ENCODE measurements at places on chromosomes 4 and X.

DNA sequence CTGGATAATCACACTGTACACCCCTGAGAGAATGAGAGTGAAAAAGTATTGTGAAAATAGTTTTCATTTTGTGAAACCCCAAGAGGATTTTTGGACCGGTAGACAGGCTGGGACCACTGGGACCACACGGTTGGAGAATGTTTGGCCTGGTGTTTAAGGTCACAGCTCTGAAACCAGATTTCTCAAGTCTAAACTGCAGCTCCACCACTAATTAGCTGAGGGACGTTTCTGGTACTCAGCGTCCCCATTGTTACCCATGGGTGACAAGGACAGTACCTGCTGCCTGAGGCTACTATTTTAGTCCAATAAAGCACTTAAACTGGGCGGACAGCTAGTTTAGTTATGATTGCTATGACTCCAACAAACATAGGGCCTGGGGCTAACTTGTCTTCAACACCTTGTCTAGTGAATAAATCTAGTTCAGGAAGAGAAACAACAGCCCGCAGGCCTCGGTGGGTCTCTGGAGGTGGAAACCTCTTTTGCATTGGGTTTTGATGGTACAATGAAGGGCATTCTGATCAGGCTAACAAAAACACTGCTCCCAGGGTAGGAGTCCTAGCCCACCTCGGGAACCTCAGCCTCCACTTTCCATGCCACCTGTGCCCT lies 509 bp upstream of the USP11 start:
- DNase-seq = no peak

GRCh38 chr4:76197971-76198410 lies 15.6 kb downstream of the SCARB2 start:
- DNase-seq = peak; percentile 58

- DNase-seq = no peak
Observed at GRCh38 chr4:15469402-15470127, at the start of gene CC2D2A. CC2D2A (plus strand) TSS chr4:15469882; CDS start chr4:15475933, 6,051 bp downstream.

DNA sequence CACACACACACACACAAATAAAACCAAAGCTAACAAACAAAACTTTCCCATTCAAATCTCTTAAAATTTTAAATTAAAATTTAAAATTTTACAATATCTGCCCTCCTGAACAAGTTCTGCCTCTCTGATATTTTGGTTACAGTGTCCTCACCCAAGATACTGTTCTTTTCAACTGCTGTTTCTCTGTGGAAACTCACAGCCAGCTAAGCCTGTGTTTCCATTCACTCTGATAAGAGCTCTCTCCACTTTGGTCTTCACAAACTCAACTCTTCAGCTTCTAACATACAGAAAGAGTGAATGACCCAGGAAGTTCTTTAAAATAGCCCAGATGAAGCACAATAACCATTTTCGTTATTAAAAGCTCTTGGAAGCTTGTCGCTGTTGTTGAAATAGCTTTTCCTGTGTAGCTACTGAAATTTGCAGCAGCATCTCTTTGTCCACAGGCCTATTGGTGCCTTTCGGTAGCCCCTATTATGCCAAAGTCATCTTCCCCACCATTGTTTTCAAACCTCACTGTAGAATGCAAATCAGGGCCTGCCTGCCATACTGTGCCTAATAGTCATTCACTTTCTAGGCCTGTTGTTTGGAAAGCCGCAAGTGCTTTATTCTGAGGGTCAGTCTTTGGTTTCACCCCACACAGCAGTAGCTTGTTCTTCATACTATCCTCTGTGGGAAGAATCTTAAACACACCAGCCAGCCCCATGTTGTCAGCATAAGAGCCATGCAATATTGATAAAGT lies 19.4 kb downstream of the INPP4B start:
- DNase-seq = no peak

GRCh38 chr4:114598191-114599121 lies at the start of gene UGT8:
UGT8 (plus strand) TSS chr4:114598807; CDS start chr4:114622881, 24,074 bp downstream.
- DNase-seq = peak; percentile 79

DNA sequence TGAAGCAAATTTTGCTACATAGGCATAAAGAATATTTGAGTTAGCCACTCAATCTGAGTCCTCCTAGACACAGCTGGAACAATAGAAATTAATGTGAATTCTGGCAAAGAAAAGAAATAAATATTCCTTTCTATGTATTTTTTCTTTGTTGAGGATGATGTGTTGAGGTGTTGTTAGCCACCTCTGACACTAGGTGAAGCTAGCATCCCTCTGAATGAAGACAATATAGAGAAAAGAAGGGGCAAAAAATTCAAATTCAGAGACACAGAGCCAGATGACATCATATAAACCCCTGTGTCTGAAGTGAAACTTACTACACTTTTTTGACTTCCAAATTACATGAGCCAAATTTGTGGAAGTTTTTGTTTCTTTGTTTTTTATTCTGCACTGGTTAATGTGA lies 34.6 kb upstream of the TMPRSS11D start:
- DNase-seq = no peak

DNA sequence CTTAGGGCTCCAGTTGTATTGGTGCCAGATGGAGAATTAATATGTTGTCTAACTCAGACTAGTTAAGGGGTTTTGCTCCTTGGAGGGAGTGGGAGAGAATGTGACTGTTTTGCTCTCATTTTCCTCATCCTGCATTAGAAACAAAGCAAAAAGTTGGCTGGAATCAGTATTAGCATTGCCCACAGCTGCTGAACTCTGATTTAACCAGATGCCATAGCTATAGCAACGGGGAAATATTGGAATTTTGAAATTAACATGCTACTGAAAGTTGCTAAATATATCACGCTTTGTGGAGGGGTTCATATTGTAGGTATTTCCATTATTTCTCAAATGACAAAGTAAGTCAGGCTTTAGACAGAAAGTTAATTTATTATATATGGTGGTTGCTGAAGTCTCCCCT lies 66.7 kb upstream of the EOLA2 start:
- no peak for DNase-seq

DNA sequence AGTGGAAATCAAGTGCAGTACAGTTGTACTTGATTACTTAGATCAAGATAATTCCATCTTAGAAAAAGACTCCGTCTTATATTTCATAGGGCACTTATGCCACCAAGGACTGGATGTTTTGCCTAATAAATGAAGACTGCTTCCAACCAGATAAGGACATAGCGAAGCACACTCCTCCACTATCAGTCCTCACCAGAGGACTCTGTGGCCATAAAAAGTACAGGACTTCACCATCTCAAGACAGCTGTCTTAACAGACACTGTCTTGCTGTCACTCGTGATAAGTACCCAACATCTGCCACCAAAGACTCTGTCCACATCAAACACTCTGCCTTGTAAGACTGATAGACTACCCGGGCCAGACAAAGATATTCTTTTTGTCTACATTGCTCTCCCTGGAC lies 352.0 kb downstream of the TRAM1L1 start:
- no peak for DNase-seq

DNA sequence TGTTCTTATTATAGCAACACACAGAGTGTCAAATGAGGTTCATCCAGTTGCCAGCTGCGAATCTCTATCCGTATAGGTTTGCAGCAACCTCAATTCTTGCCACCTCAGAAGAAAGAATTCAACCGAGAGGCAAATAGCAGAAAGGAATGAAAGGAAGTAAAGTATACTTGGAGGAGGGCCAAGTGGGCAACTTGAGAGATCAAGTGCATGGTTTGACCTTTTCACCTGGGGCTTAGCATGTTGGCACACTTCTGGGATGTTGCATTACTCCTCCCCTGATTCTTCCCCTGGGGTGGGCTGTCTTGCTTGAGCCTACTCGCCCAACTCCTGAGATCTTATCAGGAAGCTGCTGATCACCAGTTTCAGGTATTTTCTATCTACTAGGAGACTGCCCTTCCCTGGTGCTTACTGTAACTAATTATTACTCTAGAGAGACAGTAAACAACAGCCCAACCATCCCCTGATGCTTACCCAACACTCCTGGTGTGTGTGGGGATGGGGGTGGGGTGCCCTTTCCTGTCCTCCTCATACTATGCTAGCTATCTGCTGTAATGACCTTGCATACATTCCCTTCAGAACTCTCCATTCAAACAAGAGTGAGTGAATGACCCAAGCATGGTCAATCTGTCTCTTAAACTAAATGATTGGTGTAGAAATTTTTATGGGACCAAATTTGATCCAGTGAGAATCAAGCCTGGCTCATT lies 7.3 kb upstream of the TMEM33 start:
- DNase-seq = no peak

DNA sequence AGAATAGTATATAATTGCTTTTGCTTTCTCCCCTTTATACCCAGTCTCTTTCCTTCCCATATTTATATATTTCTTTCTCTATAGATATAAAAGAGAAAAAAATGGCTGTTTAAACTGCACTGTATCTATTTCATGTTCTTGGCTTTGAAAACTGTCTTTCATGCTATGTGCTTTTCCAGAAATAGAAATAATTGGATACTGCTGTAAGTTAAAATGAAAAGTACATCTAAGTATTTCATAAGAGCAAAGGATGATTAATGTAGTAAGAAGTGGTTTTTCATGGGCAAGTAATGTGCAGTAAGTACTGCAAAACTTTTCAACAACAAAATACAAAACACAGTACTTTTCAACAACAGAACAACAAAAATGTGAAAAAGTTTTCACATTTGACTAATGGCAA lies 237.9 kb downstream of the SNCA start:
- DNase-seq = no peak

- DNase-seq = no peak
Observed at GRCh38 chrX:39431893-39432292, 630.6 kb downstream of the MID1IP1 start.

GRCh38 chrX:97096385-97096784 lies 212.7 kb downstream of the RPA4 start:
- DNase-seq = no peak

DNA sequence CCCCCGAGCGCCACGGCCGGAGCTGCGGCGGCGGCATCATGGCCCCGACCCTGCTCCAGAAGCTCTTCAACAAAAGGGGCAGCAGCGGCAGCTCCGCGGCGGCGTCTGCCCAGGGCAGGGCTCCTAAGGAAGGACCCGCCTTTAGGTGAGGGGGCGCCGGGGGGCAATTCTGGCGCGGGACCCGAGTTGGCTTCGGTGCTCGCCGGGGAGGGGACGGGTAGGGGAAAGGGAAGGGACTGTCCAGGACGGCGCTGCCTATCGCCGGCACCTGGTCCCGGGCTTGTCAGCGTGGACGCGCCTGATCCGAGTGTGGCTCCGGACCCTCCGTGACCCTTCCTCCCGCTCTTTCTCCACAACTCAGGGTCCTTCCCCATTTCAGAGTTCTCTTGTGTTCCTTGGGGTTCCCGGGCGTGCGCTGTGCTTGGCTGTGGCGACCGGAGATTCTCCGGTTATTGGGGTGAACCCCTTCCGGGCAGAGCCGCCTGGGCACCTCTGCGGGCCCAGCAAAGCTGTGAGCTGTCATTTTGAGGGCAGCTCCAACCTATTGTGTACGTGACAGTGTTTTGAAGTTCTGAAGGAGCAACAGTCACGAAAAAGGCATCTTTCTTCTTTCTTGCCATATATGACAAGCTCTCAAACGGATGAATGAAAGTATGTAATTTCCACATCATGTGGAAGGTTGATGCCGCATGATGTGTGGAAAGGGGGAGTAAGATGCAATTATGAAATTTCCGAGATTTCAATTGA lies 522 bp downstream of the FNIP2 start:
- peak; percentile 4 for DNase-seq

GRCh38 chrX:48939524-48940228 lies 17.7 kb downstream of the OTUD5 start:
- DNase-seq = no peak

DNA sequence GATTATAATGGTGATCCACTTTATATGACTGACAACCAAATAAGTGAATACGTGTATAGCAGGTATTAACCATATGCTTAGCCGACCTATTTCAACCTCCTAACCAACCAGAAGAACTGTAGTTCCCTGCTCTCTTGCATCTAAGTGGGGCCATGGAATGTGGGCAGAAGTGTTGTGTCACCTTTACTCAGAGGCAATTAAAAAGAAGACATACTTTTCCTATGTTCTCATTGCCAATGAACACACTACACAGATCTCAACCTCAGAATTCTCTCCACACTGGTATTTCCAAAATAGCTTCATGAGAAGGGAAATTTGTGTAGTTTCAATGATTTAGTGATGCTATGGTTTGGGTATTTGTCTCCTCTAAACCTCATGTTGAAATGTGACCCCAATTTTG lies 3.2 kb upstream of the NFKB1 start:
- DNase-seq = no peak

DNA sequence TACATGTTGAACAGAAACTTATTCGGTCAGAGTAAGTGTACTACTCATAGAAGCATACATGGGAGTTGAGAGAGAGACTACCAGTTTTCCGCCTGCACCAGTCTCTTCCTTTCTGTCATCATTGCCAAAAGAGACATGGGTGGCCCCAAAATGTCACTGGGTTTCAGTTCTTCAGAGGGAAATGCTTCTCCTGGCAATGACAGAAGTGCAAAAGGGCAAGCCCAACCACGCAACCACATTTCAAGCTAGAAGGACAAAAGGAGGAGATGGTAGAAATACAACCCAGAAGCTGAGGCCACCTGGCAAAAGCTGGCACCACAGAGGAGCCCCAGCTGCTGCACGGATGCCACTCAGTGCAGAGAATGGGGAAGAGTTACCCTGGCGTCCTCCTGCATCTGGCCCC lies 320.1 kb downstream of the BCOR start:
- DNase-seq = no peak

DNA sequence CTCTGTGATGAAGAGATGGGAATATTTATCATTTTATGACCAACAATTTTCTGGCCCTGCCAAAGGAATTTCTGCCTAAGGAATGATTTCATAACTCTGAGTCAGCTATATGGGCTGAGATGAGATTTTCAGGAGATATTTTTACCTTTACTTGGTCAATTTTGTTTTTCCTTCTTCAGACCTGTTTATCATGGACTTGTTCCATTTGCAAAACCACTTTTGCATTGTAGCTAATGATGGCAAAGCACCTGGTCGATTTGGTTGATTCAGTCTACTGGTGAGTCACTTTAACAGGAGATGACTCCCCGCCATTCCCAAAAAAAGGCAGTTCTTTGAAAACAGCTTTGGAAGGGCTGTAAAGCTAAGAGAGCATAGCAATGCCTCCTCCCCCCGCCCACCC lies 53.3 kb downstream of the TEX13A start:
- DNase-seq = no peak

DNA sequence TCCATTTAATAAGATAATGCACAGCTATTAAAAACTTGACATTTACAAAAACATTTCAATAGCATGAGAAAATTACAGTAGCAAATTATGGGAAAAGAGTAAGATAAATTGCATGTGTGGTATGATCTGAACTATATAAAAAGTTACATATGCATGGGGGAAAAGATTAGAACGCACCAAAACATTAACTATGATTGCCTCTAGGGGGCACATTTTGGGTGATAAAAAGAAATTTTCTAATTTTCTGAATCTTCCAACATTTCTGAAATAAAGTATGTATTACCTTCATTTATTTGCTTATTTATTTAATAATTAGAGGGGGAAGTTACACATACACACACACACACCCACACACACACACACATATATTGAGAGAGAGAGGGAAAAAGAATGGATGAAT lies 19.6 kb upstream of the KDM5C start:
- no peak for DNase-seq

- no peak for DNase-seq
Observed at GRCh38 chrX:29215251-29215650, 628.0 kb downstream of the IL1RAPL1 start.

DNA sequence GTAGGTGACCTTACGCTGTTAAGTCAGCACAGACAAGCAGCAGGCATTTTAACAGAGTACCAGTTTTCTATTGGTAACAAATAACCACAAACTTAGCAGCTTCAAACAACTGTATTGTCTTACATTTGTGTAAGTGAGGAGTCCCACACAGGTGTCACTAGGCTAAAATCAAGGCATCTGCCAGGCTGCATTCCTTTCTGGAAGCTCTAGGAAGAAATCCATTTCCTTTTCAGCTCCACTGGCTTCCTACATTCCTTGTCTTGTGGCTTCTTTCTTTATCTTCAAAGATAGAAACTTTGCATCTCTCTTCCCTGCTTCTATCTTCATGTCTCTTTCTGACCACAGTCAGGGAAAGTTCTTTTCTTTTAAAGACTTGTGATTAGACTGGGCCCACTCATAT lies 139.9 kb downstream of the TMEM144 start:
- no peak for DNase-seq

Data from nucleus accumbens (tissue), 56 donors.